Left lobe of liver (tissue), 2 donors: ENCODE measurements at places on chromosomes 6 and 20.

DNA sequence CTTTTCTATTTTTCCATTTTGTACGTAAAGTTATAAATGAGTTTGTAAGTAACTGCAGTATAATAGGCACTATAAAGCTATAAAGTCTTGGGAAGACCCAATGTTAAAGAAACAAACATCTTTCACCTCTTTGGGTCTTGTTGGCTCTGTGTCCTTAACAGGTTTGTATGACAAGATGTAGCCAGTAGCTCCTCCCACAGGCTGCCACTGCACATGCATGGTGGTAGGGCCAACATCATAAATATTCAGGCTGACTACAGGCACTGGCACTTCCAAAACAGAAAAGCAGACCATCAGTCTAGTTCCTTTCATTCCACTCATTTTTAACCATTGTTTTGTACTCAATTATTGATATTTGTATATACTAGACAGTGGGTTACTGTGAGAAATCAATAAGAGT, 59.9 kb downstream of the COL12A1 start:
- DNase-seq, result no peak

- DNase-seq, result no peak
Observed at GRCh38 chr6:165717732-165718465, 54.9 kb upstream of the PDE10A start.

DNA sequence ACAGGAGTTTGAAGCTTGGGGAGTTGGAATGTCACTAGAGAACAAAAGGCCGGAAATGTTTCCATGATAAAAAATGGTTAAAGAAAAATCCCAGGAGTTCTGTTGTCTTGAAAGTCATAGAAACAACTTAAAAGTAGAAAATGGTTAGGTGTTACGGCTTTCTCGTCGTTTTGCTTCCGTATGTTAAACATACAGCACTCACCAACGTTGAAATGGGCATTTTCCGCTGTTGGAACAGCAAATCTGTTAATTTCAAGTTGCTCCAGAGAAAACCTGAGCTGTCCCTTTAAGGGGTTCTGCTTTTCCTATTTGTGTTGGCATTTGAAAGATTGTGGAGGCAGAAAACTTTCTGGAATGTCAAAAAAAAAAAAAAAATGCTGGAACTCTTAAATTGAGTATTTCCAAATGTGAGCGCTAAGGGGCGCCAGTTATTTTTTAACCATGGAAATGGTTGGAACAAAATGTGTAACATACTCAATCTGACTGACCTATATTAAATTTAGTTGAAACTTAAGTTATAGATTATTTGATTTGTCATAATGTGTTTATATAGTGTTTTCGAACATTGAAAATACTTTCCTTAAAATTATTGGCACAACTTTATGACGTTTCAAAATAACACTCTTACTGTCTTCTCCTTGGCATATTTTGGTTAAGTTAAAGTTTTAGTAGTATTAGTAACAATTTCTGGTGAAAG, 2.2 kb downstream of the QKI start:
- DNase-seq, result no peak

- no peak for DNase-seq
Observed at GRCh38 chr20:53934421-53935343, 135.7 kb downstream of the BCAS1 start.

- no peak for DNase-seq
Observed at GRCh38 chr6:87054143-87054833, 40.6 kb downstream of the CGA start.

DNA sequence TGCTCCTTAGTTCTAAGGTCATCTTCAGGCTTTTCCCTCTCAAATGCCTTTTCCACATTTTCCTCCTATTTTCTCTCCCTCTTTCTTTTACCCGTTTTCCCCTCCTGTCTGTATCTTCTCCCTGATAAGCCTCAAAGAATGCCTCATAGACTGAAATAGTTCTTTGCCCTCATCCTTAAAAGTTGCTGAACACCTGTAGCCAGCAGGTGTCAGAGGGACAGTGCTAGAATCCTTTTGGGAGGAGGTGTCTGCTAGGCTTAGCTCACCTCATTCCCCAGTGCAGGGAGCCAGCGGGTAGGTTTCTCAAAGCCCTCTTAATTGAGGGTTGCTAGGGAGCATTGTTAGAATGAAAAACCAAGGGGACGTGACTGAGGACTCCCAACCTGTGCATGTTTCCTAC, 204.0 kb downstream of the TSHZ2 start:
- no peak for DNase-seq

DNA sequence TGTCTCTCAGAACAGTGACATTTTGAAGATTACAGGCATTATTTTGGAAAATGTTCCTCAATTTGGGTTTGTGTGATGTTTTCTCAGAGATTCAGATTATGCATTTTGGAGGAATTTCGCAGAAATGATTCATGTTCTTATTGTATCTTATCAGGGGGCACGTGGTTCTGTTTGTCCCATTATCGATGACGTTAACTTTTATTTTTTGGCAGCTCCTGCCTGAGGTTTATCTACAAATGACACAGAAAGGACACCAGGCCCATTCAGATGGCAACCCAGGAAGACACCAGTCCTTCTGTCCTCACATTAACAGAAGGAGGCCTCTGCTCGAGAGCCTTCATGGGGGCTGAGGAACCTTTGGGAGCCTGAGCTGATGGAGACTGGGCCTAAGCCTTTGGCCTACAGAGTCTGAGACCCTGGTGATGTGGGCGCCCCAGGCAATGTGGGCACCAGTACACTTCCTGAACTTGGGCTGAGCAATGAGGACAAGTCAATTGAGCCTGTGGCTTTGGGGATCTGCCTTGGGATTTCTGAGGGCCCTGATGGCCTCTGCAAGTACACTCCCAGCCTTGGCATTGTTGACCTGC, 41.2 kb upstream of the EZR start:
- no peak for DNase-seq

GRCh38 chr6:110532431-110532830, 56.0 kb upstream of the SLC22A16 start:
- DNase-seq, result no peak

- no peak for DNase-seq
Observed at GRCh38 chr6:122790028-122790422, 967 bp downstream of the SMPDL3A start.

- DNase-seq, result no peak
Observed at GRCh38 chr20:50447102-50447804, 62.9 kb upstream of the PTPN1 start.

- no peak for DNase-seq
Observed at GRCh38 chr6:25548451-25548850, 103.6 kb upstream of the SCGN start.

DNA sequence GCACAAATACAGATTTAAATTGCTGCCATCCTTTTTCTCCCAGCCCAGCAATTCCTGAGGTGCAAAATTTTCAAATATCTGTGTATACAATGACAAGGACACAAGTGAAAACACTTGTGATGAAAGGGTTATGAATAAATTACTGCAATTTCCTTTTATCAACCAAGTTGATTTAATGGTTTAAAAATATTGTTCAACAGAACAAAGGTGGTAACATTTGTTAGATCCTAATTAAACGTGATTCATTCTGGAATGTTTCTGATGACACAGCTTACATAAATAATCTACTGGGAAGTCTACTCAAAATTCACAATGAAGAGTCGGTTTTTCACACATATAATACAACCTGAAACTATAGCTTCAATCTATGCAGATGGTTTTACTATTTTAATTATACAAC, 17.1 kb downstream of the B4GALT5 start:
- no peak for DNase-seq
